Activated CD8-positive, alpha-beta memory T cell treated with anti-CD3 and anti-CD28 coated beads, Interleukin-2, amount 50 U/mL, for 4 hours (primary cell): ENCODE measurements at places on chromosomes 5 and 9.

DNA sequence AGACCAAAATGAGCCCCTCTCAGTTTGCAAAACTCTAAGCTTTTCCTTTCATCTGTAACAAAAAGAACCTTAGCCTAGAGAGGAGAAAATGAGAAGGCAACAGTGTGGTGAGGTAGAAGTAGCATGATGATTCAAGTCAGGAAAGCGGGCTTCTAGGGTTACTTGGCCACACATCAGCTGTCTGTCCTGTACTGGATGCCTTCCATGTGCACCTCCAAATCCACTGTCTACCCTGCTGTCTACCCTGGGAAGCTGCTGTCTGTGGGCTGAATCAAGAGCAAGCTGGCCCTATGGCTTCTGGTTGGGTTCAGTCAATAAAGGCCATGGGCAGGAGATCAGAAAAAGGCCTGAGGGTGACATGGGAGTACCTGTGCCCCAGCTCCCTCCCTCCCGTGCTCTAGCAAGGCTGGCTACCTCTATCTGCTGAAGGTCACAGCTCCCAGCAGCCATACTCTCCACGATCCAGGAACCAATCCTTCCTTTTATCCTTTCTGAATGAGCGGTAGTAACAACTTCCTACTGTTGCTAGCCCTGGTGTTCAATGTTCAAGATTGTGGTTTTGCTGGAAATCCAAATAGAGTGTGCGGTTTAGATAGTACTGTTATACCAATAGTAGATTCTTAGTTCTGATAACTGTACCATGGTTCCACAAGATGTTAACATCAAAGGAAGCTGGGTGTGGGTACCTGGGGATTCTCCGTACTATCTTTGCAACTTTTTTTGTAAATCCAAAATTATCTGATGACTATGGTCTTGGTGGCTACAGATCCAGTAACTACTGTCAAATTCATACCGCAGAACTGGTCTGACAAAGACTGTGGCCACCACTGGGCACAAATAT, 191.0 kb downstream of the ESM1 start:
- no peak for DNase-seq

GRCh38 chr5:17992291-17992690, 358.0 kb downstream of the TAF11L14 start:
- DNase-seq: no peak

- peak; percentile 59 for DNase-seq
Observed at GRCh38 chr9:129887334-129888292, 52.4 kb downstream of the USP20 start.

GRCh38 chr5:131942016-131942415, 3.4 kb downstream of the MEIKIN start:
- no peak for DNase-seq

DNA sequence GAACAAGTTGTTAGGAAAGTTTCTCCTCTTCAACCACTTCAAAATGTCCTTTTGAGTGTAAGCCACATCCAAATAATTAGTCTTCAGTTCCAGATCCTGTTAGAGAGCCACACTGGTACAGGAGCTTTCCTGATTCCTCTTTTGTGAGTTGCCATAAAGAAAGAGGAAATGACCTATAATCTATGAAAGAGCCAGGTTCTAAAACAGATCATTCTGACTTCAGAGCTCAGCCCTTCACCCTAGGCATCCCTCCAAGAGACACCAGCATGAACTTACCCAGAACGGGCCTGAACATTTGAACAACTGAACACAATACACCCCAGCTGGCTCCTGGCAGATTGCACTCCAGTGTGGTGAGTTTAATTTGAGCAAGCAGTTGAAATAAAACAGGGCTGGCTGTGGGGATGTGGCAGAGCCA, 25.7 kb downstream of the SLC1A1 start:
- no peak for DNase-seq

DNA sequence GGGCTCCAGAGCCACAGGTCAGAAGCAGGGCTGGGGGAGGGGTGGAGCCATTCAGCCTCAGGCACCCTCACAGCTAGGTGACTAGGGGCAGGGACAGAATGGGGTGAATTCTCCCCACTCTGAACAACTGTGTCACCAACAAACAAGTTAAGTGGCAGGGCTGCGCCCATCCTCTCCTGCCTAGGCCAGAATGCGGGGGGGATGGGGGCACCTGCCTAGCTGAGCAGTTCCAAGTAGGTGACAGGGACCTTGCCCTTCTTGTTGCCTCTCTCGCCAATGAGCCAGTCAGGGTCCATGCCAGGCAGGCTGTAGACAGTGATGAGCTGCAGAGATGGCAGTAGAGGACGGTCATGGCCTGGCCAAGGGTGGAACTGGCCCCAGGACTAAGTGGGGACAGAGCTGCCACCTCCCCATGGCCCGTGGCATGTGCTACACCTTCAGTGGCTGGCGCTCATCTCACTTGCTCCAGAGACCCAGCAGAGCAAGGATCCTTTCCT, 19.6 kb downstream of the SH3GLB2 start:
- no peak for DNase-seq

- DNase-seq: no peak
Observed at GRCh38 chr5:39623291-39623865, 198.6 kb upstream of the DAB2 start.

GRCh38 chr5:91401175-91401574, 18.1 kb upstream of the ARRDC3 start:
- DNase-seq: no peak

- DNase-seq: no peak
Observed at GRCh38 chr5:126373375-126374108, 49.7 kb upstream of the GRAMD2B start.

DNA sequence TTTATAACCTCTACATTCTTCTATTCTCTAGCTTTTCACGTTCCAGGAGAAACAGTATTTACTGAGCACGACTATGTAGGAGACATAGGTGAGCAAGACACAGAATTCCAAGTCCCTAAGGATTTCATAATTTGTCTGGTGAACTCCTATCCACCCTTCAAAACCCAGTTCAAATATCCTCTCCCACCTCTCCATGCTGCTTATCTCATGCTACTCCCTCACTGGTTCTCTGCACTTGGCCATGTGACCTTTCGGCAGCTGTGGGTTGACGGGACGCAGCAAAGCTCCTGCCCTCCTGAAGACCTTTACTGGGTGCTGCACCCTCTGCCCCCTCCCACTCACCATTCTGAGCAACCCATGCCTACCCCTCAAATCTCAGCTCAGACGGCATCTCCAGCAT, 173.2 kb downstream of the RGS3 start:
- no peak for DNase-seq

- DNase-seq: no peak
Observed at GRCh38 chr9:131306397-131307004, 17.0 kb downstream of the PLPP7 start.

GRCh38 chr5:72288924-72289323, 31.1 kb downstream of the MRPS27 start:
- DNase-seq: no peak

DNA sequence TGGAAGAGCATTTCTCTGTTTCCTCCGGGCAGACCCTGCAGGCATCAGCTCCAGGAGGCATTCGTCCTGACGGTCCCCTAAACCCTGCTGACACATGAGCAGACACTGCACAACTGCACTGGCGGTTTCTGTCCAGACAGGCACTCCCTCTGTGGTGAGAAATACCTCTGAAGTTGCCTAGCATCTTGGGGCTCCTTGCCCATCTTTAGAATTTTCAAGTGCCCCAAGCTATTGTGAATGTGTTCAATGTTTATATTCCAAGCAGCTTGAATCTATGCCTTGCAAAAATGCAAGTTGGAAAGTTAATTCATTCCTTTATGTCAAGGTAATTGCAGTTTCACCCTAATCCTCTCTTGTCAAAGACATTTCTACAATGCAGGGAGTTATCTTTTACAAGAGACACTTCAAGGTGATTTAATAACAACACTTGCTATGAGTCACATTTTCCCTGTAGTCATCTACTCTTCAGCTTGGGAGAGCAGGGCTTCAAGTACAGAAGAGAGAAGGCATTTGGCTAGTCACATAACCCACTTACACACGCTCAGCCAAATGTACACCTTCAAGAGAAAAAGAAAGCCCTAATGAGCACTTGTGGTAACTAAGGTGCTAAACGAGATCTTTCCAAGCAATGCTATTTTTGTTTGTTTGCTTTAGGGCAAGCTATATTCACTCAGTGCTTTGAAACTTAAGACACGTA, 302.5 kb downstream of the MLLT3 start:
- no peak for DNase-seq

DNA sequence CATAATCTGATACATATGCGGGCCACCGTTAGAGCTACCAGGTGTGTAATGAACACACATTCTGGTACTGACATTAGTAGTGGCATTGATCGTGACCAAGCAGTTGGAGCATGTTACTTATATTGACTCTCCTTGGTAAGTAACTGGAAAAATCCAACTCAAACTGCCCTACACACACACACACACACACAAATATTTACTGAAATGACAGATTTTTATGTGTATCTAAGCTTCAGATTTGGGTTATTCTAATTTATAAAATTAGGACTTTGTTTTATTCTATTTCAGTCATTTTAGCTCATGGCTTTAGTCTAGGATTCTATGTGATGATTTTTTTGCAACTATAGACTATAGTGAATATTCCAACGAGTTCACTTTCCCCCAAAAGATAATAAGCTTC, 1280.2 kb upstream of the ACO1 start:
- DNase-seq: no peak

DNA sequence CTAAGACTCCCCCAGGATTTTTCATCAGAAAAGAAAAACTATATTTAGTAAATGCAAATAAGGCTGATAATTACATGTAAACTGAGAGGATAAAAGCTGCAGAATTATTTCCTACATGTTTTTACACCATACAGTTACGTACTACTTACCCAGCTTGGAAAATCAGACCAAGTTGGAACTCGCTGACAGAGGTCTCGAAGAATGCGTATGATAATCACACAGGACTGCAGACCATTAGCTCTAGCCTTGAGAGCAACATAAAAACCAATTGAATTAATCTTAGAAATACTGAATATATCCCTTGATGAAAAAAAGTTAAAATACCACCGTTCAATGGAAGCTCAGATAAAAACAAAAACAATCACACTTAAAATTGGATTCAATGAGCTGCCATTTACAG, 65.6 kb downstream of the ZFR start:
- DNase-seq: no peak

DNA sequence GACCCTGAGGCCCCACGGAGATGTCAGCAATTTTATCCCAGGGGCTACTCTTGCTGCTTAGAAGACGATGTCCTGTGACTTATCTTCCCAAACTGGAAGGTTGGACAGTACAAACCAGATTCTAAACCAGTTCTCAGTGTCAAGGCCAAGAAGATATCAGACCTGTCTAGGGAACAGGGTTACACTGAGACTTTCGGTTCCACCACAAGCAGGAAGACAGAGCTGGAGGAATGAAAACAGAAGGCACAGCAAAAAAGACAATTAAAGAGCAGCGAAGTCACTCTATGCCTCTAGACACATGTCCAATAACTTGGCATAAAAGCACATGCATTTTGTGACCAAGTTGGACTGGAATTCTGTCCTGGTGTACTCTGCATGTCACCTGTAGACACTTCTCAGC, 73.4 kb upstream of the TMEM252 start:
- DNase-seq: no peak

DNA sequence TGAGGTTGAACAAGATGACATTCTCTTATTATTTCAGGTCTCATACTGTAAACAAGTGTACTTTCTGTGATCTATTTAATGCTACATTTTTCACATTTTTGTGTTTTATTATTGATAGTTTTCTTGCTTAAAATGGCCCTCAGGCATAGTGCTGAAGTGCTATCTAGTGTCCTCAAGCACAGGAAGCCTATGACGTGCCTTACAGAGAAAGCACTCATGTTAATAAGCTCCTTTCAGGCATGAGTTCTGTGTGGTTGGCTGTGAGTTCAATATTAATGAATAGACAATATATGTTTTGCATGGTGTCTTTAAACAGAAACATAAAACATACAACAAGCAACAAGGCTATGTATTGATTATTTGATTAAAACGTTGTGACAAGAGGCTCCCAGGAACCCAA, 450.1 kb downstream of the PLK2 start:
- no peak for DNase-seq

DNA sequence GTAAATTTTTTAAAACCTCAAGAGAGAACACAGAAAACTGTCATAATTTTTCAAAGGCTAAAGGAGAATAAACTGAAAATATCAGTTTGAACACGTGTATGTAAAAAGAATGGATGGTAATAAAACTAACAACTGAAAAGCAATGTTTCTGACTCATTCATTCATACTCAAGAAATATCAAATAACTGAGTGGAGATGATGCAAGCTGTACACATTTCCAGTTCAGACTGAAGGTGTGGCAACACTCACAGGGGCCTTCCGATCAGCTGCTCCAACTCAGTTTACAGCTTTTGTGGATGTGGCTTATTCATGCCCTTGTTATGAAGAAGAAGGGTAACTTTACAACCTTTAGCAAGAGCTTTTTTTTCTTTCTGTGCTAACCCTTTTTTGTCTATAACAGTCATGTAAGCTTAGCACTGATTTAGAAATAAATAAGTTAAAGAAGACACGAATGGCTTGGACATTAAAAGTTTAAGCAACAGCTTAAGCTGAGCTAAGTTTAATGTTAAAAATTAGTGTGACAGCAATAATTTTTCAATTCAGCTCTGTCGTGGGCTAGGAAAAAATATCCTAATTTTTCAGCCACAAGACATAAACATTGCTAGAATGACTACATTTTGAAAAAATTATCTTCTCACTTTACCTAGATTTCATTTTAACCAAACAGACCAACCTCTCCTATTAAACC, 453.5 kb downstream of the RAB3C start:
- peak; percentile 50 for DNase-seq

DNA sequence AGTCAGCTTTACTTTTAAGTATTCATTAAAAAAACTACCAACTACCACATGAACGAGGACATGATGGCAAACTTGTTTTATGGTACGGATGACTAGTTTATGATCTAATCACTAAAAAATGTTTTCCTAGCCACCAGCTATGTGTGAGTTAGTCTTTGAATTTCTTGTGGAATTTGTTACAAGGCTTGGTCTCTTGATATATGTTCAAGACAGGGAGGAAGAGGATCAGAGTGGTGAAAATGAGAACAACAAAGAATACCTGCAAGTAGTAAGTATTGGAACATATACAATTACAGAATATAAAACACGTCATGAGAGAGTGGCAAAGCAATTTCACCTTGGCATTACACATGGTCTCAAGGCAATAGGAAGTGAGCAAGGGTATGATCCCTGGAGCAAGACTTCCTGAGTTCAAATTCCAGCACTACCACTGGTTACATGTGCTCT, 548.6 kb upstream of the TLE4 start:
- no peak for DNase-seq

GRCh38 chr5:57824047-57824446, 341.4 kb upstream of the ACTBL2 start:
- DNase-seq: no peak

DNA sequence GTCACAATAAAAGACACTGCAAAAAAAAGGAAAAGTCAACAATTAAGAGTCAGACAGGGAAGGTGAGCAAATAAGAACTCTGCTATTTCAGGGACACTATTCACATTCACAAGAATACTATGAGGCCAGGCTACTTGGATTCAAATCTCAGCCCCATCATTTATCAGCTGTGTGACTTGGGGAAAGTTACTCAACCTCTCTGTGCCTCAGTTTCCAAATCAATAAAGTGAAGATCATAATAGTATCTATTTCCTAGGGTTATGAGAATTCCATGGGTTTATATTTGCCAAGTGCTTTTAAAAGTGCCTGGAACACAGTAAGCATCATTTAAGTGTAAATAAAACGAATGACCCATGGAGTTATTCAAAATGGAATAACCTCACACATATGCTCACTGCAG, 56.4 kb downstream of the ALDH7A1 start:
- no peak for DNase-seq
